ENCODE measurements at places on chromosomes 7 and 10.

DNA sequence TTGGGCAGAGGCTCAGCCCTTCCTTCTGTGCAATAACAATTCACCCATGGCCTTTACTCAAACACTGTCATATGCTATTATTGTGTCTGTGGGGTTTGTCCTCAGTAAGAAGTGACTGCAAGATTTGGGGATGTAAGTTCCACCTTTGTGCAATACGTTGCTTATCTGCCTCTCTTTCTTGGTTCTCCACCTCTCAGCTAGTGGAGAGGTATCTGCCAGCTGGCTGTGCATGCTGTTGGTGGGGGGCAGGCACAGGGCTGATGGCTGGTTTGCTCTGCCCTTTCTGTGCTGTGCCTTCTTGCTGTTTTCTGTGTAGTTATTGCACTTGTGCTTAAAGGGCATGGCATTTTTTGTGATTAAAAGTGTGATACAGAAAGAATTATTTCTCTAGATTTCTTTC, 36.2 kb downstream of the CNNM1 start:
- DNase-seq, result no peak

DNA sequence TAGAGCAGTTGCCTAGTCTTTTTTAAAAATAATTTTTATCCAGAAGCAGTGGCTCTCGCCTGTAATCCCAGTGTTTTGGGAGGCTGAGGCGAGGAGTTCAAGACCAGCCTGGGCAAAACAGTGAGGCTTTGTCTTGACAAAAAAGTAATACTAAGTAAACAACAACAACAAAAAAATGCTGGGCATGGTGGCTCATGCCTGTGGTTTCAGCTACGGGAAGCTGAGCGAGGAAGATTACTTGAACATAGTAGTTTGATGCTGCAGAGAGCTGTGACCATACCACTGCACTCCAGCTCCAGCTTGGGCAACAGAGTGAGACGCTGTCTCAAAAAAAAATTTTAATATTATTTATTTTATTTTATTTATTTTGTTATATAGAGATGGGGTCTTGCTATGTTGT, 31.3 kb upstream of the TPST1 start:
- DNase-seq, result no peak

- no peak for DNase-seq
Observed at GRCh38 chr7:151143261-151144015, 24.1 kb downstream of the GBX1 start.

DNA sequence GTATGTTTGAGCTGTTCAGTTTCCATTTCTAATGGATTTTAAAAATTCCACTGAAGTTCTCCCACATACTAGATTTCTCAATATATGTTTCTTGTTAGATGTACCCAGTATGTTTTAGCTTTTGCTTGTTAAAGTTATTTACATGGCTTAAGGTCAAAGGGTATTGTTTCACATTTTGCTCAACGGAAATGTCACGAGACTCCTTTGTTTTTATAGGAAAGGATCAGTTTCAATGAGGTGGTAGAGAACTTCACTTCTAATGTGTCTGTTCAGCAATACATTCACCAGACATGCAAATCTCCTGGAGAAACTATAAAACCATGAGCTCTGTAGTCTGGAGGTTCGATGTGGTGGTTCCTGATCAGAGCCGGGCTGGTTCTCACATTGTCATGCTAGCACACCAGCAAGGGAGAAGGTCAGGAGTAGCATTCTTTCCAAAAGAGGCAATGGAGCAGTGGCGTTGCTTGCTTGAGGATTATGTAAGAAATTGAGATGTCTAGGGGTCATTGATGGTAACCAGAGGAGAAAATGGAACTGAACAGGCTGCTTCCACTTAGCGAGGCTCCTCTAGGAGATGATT, 114.0 kb downstream of the RAB18 start:
- DNase-seq, result no peak

- no peak for DNase-seq
Observed at GRCh38 chr10:77713521-77714280, 76.1 kb upstream of the KCNMA1 start.

DNA sequence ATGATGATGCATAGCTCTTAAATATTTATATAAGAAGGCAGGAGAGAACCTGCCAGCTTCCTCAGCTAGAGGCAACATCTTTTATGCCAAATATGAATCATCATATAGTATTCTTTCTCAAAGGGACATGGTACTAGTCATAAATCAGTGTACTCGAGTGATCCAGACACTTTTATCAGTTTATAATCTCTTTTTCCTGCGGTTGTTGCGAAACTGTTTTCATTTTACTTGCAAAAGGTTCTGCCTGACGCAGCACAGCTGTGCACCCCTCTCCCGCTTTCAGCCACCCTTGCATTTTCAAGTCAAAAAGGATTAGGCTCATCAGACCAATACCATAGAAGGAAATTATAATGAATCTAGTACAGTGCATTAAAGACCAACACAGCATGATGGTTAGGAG, 332.3 kb upstream of the PRKCQ start:
- DNase-seq, result no peak

GRCh38 chr10:131816157-131816775, 84.5 kb upstream of the PPP2R2D start:
- DNase-seq, result no peak

DNA sequence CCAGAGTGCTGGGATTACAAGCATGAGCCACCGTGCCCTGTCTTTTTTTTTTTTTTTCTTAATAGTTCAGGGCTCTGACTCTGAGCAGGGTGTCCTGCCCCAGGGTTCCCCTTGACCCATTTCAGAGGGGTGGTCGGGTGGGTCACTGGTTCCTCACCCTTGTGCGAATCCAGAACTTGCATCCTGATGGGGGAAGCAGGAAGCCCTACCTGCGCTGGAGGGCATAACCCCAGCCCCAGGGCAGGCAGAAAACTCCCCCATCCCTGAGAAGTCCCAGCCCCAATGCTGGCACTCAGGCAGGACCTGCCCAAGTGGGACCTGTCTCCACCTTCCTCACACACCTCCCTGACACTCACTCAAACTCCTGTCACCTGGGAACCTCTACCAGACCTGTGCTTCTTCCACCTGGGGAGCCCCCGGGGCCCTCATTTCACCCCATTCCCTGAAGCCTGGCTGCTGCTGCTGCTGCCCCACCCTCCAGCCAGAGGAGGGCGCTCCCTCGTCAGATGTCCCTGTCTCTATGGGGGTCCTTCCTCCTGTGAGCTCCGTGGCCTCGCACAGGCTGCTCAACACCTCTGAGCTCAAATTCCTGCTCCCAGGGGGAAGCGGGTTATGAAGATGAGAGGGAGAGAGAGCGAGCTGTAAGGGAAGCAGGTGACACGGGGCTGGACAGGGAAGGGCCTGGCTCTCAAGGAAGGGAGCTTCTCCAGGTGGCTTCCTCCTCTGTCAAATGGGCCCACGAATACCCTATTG, 15.1 kb upstream of the ZNF273 start:
- no peak for DNase-seq

DNA sequence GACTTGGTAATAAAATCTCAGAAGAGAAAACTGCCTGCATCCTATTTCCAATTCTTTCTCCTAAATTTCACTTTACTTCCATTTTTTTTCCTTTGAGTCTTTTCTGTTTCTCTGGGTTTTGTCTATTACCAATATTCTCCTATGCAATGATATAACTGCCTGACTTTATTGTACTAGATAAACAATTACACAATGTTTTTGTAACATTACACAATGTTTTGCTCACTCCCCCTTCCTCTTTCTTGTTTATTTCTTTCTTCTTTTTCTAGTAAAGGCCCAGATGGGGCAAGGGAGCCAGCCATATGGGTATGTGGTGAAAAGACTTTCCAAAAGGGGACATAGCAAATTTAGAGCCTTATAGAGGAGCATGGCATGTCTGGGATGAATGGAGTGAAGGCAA, 278.7 kb upstream of the PHYHIPL start:
- DNase-seq, result no peak

- DNase-seq, result no peak
Observed at GRCh38 chr7:31982962-31983361, 87.2 kb downstream of the PDE1C start.

DNA sequence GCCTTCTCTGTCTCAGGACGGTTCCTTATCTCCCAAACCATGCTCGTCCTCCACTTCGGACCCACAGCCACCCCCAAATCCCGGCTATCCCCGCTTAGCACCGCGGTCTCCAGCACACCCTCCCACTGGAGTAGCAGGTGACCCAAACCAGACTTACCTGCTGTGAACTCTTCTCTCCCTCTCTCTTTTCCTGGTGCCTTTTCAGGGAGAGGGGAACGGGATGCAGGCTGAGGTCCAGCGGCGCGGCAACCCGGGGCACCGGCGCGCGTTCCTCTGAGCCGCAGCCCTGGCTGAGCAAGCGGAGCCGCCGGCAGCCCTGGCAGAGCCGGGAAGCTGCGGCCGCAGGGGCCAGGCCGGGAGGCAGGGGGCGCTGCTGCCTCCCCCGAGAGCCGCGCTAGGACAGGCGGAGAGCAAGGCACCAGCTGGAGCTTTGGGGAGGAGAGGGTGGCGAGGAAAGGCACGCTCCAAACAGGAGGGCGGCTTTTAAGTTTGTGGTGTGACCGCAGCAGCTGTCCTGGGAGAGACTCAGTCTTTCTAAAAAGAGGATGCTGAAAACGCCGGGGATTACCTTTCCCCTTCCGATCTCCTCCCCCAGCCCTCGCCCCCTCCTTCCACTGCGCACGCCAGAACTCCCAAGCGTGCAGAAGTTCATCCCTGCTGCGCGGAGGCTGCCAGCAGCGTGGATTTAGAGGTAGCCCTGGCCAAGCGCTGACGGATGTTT, at the start of gene SEMA3D:
SEMA3D (minus strand) TSS at position 536 of the 721 bp plus-strand sequence. CDS start 65,165 bp downstream, outside the sequence.
- no peak for DNase-seq

DNA sequence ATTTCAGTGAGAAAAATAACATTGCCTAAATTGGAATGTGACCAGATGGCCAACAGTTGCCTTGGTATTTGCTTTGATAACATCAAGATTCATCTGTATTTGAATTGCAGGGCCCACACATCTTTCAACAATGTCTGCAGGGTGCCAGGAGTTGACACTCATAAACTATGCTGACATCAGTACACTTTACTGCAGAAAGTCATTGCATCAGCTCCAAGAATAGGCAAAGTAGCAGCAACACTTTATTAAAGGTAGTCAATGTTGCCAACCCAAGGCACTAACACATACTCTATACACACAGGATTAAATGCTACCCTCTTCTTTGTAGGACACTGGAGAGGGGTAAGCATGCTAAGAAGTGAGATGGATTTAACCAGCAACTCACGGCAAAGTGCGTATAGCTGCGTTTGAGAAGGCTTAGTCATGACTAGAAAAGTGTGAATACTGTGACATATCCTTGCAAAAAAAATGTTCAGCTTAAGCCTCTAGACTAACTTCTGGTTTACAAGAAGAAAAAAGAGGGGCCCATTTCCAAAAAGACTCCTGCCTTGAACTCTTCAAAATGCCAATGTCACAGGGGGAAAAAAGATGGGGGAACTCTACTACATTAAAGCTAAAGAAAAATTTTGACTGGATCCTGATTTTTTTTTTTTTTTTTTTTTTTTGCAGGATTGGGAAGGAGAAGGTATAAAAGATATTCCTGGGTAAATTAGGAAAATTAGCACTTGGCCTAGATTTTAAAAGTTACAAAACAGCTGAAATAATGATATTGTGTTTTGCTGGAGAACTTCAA, 2.2 kb downstream of the BBIP1 start:
- DNase-seq, result no peak

DNA sequence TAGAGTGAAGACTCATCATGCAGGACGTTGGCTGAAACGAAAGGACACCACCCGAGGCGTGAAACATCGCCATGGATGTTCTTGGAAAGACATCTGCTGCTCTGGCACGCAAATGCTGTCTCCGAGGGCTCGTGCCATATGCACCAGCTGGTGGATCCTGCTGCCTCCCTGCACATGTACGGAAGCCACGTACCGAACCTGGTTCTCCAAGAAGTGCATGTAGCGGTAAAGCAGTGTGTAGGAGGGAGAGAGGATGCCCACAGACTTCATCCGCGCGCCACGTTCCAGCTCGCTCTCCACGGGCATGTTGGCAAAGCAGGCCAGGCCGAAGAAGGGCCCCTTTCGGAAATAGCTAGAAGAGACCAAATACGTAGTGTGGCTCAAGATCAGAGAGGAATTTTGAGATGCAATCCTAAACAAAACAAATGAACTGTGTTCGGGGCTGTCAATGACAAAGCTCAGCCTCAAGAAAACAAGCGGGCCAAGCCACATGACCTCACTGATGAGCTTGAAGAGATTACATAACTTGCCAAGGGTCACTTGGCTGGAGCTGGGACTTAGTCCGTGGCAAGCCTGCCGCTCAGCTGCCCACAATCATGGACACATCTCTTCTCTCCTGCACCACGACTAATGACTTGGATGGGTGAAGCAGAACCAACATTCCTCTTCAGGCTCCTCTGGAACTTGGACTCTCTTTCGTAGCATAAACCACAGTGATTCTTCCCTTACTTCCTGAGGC, 16.5 kb downstream of the DENND11 start:
- DNase-seq, result no peak

DNA sequence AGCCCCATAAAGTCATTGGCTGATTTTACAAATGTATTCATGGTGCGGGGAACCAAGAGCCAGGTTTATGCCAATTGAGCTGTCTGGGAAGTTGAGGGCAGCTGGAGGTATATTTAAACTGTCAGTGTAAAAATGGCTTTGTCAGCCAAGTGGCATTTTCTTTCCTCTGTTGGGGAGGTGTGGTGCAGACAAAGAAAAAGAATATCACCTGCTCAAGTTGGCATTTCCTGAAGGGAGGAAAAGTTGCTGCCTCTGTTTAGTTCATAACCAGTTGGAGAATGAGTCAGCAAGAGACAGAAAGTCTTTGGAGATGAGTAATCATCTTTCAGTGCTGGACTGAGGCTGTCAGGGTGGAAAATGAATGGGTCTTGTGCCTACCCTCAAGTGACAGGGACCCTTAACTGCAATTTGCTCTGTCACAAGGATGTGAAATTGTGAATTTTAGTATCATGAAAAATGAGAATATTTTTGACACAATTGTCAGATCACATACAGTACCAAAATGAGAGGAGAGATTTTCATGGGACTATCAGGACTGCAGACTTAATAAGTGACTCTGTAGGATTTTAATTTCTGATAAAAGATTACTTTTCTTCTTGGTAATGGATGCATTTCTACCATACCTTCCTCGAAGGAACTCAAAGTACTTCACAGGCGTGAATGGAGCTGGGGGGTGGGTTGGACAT, 137.3 kb downstream of the ANLN start:
- DNase-seq, result no peak

- no peak for DNase-seq
Observed at GRCh38 chr10:72593963-72594362, 31.9 kb downstream of the MICU1 start.

GRCh38 chr10:80320377-80320776, 30.9 kb upstream of the MAT1A start:
- no peak for DNase-seq

DNA sequence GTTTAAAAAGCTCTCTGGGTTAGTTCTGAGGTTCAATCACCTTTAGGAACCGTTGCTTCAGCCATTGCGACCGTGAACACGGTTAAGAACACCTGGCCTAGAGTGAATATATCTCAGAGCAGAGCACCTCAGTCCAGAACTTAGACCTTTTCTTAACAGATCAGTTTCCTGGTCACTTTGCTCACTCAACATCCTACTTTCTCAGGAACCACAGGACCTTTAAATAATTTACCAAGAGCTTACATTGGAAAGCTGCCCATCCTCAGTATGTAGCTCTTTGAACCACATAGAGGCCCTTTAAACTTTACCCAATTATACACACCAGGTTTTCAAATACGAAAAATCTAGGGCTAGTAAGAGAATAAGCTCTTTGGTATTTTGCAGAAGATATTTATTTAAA, 153.2 kb downstream of the NRBF2 start:
- DNase-seq, result no peak

Measured in stimulated activated CD8-positive, alpha-beta memory T cell treated with anti-CD3 and anti-CD28 coated beads, Interleukin-2, amount 100 ng/mL, for 1 hour (primary cell).